ENCODE measurements at places on chromosomes 7 and 10.

DNA sequence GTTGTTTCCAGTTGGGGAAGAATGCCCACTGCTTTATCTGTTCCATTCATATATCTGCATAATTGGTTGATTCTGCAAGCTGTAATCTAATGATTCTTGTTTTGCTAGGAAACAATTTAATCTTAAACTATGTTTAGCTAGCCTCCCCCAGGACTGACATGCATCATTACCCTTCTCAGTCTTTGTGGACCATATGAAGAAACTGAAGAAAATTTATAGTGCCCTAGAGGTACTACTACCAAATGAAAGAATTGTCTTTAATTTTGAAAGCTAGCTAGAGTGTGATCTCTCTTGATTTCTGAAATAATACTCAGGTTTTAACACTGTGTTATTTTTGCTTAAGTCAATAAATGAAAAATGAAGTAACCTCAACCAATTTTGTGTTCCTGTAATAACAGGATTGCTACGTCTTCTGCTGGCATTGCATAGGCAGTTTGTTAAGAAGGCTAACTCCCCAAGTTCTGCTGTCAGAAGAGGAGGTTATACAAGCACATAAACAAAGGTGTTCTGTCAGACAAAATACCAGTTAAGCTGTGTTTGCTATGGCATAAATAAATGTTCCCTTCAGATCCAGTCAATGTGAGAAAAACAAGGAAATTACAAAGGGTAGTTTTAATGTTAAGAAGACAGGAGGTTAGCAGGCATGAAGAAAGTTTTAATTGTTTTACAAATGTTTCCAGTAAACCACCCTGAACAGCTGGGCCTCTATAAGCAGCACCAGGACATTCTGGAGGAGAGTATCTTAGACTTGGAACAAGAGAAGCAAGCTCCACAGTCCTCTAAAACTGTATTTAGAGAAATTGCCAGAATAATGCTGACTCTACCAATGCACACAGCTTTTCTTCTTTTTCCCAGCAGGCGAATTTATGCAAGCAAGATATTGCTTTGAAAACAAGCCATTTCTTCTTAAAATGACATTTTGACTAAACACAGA is 90.3 kb upstream of the CTTNBP2 start:
- no peak for DNase-seq

GRCh38 chr10:8350250-8350967 is 295.9 kb downstream of the GATA3 start:
- no peak for DNase-seq

- DNase-seq: no peak
These were observed 74.5 kb downstream of the LRMDA start for GRCh38 chr10:75505840-75506506.

- DNase-seq: no peak
These were observed 539.4 kb upstream of the MGMT start for GRCh38 chr10:128927497-128928161.

GRCh38 chr10:33107953-33108352 is 149.9 kb upstream of the ITGB1 start:
- no peak for DNase-seq

GRCh38 chr7:7918736-7919448 is 49.7 kb upstream of the GLCCI1 start:
- DNase-seq: no peak

- no peak for DNase-seq
These were observed 30.1 kb upstream of the TM9SF3 start for GRCh38 chr10:96616961-96617360.

DNA sequence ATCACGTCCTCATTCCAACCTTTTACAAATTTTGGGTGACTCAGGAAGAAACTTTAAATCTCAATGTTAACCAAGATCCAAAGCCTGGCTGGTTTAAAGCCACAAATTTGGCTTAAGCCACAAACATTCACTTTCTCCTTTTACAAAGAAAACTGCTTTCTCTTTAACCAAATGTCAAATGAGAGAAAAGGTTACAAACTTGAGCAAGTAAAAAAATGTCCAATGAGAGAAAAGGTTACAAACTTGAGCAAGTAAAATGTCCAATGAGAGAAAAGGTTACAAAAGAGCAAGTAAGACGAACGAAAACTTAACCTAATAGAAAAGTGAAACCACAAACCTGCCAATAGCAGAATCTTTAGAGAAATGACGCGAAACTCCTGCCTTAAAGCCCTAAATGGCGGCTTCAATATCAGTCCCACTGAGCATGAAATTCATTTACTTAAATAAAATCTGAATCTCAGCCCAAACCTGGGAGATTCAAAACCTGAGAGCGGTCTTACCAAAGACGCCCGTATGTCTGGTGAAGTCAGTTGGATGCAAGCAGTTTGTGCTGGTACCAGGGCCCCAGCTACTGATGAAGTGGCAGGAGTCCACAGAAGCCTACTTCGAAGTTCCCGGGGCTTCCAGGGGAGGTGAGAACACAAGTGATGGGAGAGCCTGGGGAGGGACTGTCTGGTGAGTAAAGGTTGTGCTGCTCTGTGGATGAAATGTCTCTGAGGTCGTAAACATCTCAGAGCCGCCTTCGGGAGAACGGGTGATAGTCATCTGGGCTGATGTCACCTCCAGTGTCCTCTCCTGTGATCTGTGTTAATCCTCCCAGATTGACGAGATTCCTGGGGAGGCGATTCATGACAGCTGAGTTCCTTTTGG is 74.6 kb downstream of the PAXIP1 start:
- DNase-seq: no peak

GRCh38 chr10:123885406-123886170 is 6.0 kb downstream of the CPXM2 start:
- DNase-seq: no peak

GRCh38 chr10:102869258-102870198 is at the start of gene AS3MT:
Gene AS3MT, plus strand, starts transcription at chr10:102869470. Its CDS starts 123 bp downstream, at chr10:102869593.
- no peak for DNase-seq

DNA sequence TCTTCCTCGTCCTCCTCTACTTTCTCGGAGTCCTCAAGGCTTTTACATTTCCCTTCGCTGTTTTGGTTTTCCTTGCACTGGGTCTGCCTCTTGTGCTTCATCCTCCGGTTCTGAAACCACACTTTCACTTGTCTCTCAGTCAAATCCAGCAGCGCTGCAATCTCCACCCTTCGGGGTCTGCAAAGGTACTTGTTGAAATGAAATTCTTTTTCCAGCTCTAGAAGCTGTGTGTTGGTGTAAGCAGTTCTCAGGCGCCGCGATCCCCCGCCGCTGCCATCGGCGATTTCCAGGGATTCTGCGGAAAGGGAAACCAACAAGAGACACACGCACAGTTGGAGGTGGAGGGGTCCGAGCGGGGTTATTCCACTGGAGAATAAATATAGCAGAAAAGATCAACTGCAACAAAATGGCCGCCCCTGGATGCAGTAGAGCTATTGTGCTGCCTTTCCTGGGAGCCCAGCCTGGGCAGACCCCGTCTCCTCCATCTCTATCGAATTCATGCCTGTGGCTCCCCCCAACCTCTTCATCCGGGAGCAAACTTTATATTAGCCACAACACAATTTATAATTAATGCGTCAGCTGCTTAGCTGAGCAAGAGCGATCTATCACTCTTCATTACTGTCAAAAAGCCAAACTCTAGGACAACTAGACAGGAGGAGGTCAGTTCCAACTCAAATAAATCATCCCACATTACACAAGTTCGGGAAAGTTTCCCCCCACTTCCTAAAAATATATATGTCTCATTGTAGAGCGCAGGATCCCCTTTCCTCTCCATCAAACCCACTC is 1.1 kb downstream of the HOXA2 start:
- DNase-seq: no peak

- DNase-seq: no peak
These were observed 5.1 kb downstream of the WIPI2 start for GRCh38 chr7:5195157-5195556.

- DNase-seq: no peak
These were observed 57.0 kb downstream of the CLEC2L start for GRCh38 chr7:139580435-139580834.

- DNase-seq: no peak
These were observed 173.4 kb downstream of the ST7 start for GRCh38 chr7:117126676-117127075.

GRCh38 chr7:131467788-131468187 is 88.6 kb downstream of the PODXL start:
- DNase-seq: no peak

DNA sequence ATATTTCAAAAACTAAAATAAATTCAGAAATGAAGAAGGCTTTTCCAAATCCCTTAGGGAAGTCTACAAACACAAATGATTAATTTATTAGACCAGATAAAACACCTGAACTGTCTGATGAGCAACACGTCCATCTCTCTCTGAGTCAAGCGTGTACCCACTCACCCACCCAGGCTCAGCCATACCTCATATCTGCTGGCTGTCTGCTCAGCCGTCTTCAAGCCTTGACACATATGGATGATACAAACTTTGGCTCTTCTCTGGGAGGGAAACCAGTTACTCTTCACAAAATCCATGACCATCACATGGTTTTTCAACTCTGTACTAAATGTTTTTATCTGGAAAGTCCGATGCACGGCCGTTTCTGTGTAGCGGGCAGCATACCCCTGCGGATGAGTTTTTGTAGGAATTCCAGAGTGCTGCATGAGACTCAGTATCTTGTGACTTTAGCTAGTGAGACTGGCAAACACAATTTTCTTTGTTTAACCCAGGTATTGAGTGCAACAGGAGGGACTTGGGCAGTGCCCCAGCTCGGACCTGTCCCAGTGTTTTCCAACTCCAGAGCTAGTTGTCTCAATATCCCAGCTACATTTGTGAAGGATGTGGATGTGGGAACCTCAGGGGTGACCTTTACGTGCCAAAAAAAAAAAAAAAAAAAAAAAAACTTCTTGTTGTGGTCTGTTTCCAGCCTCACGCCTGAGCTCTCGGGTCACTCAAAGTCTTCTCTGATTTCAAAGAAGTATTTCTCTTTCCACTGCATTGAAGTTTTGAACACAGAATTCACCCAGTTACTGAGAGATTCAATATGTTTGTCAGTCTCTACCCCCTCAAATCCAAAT is at the start of gene C10orf90:
Gene C10orf90 (minus strand): TSS at position 638 of the 839 bp plus-strand sequence. CDS start 213 bp downstream, at position 425.
- DNase-seq: no peak

- DNase-seq: no peak
These were observed 51.9 kb downstream of the FAM13C start for GRCh38 chr10:59310324-59310914.

DNA sequence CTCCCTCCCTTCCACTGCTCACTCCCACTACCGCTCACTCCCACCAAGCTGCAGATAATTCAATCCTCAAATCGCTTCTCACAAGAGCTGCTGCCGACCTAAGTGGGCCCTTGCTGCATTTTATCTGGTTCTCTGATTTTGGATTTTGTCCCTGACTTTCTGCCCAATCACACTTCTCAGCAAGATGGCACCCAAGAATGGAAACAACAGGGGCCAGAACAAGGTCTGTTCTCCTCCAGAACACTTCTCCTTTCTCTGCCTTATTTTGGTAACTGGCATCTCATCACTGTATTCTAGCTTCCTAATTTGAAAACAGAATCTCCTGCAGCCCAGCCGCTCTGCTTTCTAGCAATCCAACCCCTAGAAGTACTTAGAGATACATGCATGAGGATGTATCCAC is 172.8 kb downstream of the GRID1 start:
- DNase-seq: no peak

- no peak for DNase-seq
These were observed 130.0 kb downstream of the AUTS2 start for GRCh38 chr7:69728304-69728703.

Measured in activated T-helper 9 cell treated with anti-CD3 and anti-CD28 coated beads, Interleukin-2, amount 50 U/mL, for 16 hours (primary cell).